Activated T-cell treated with anti-CD3 and anti-CD28 coated beads, Interleukin-2, amount 50 U/mL, for 1 hour (primary cell): ENCODE measurements at places on chromosomes 7 and 10.

- no peak for DNase-seq
These were observed 42.0 kb downstream of the ZNF783 start for GRCh38 chr7:149304006-149304405.

DNA sequence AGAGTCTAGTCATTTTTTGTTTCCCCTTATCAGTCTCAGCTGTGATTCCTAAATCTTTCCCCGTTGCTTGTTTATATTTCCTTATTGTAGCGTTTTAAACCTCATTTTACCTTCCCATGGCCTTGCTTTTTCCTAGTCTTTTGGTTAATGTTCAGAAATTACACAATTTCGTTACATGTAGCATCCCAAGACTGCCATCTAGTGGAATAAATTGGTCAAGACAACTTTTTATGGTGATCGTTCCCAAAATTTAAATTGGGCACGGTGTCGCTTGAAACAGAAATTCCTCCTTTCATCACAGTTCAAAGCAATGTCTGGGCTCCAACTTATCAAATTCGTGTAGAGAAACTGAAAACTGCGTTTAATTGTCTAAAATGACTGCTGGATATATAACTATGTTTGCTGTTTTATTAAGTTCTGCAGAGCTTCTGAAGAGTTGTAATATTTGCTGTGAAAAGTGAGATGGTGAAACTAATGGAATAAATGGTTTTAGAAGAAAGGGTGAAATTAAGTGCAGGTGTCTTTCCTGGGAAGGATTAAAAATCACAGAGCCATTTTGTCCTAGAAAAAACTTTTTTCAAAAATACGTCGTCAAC, 370.2 kb downstream of the PHF14 start:
- no peak for DNase-seq

- DNase-seq = no peak
These were observed 41.7 kb downstream of the CHCHD3 start for GRCh38 chr7:133040178-133040577.

GRCh38 chr7:128037880-128038619, 6.8 kb upstream of the LRRC4 start:
- no peak for DNase-seq

DNA sequence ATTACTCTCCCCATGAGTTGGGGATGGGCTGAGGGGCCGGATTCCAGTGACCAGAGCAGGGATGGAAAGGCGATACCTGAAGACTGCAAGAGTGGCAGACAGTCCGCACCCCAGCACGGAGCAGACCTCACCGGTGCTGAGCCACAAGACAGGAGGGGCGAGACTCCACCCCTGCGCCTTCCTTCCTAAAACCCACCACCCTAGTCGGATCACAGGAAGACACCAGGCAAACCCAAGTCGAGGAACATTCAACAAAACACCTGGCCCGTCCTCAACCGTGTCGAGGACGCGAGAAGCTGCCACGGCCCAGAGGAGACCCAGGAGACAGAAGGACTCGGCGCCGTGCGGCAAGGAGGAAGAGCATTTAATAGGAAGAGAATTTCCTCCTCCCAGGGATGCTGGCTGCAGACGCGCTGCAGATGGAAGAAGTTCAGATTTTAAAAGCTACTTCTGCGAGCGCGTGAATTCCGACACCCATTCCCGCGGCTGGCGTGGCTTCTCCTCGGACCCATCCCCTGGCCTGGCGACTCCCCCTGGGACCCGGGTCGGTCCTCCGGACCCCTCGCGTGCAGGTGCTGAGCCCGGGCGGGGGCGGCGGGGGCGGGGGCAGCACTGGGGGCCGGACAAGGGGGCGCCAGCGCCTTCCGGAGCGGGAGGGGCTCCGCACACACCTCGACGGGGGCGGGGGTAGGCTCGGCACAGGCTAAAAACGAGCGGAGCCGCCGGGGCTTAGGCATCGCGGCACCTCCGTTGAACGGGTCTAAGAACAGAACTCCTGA, 563 bp upstream of the UTF1 start:
- no peak for DNase-seq

GRCh38 chr10:87675396-87676376, 16.0 kb downstream of the PAPSS2 start:
- no peak for DNase-seq

- DNase-seq = no peak
These were observed 150.1 kb upstream of the SHH start for GRCh38 chr7:155962191-155962967.

DNA sequence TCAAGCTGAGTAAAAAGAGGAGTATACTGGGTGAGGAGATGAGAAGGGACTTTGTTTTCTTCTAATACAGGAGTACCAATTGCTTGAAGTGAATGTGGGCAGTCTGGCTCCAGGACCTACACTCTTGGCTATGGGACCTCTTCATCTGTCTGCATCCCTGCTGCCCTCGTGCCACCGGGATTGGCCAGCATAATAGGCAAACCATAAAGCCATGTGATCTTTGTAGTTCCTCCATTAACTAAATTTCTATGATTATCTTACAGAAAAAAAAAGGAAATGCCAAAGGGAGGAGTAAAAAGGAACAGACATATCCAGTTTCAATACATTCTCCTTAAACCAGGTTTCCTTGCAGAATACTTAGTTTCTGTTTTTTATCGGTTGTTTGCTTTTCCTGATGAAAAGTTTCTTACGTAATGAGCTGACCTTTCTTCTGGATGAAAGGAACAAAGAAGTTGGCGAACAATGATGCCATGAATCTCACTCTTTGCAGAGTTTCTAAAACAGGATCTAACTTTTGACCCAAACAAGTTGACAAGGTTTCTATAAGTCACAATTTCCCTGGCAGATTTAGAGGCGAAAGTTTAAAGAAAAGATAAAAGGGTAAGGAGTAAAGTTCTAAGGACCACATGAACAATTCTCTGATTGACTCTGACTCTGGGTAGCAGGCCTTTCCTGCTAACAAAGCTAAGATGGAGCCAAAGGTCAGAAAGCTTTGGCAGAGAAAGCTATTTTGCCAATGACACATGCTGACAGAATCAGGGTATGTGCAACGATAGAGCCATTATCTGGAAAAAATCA, 54.1 kb downstream of the LAMB1 start:
- DNase-seq = no peak

DNA sequence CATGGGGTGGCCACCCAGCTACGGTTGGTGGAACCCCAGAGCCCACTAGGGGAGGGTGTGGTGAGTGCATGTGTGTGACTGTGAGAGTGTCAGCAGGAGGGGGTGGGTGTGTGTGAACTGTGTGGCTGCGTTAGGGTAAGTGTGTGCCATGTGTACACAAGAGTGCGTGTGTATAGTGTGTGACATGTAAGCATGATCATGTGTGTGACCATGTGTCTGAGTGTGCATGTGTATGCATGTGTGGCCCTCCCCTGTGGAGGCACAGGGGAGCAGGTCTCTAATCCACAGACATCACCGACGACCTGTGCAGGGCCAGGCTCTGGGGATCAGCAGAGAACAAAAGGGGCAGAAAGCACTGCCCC, 3.5 kb upstream of the CFAP46 start:
- no peak for DNase-seq

- DNase-seq = peak; percentile 84
These were observed 14.0 kb downstream of the DNAJB12 start for GRCh38 chr10:72340510-72341261.

- DNase-seq = no peak
These were observed 71.6 kb downstream of the THSD7A start for GRCh38 chr7:11760372-11760771.

DNA sequence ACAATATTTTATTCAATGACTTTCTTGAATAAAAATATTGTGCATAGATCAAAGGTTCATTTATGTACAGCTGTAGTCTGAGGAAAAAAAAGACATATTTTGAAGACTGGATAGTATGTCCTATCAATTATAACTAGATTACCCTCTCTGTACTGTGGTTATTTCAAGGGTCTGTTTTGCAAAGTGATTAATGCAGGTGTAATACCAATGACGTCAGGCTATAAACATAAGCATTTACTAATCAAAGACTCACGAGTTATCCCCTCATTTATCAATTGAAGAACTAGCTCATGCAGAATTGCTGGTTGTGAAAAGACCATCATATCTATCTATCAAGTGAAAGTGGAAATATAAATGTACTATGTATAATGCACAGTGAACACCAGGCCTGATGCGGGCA, 213.6 kb upstream of the HGF start:
- no peak for DNase-seq

- no peak for DNase-seq
These were observed 46.0 kb downstream of the ZNRF2 start for GRCh38 chr7:30330134-30331111.

DNA sequence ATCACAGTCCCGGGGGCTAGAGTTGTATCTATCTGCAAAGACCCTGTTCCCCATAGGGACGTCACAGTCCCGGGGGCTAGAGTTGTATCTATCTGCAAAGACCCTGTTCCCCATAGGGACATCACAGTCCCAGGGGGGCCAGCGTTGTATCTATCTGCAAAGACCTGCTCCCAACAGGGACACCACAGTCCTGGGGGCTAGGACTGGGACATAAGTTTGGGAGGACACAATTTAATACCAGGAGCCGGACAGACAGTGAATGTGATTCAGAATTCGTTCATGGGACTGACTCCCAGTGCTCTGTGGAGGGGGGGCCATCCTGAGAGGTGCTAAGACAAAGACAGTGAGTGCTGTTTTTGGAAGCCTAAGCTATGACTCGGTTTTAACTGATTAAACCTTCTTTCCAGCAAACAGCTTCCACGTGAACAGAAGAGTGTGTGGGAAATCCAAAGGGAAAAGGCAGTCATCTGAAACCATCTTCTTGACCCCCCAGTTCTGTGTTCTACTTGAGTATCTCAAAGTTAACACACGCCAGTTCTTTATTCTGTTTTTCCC, 153.0 kb downstream of the DIP2C start:
- no peak for DNase-seq

GRCh38 chr10:124354411-124355382, 64.0 kb downstream of the OAT start:
- peak; percentile 34 for DNase-seq

DNA sequence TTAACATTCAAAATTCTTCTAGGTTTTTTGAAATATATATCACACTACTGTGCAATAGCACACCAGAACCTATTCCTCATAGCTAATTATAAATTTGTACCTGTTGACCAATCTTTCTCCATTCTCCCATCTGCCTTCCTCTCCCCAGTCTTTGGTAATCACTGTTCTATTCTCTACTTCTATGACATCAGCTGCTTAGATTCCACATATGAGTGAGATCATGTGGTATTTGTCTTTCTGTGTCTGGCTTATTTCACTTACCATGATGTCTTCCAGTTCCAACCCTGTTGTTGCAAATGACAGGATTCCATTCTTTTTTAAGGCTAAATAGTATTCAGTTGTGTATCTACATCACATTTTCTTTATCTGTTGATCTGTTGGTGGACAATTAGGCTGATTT, 54.4 kb upstream of the CCDC6 start:
- no peak for DNase-seq

GRCh38 chr10:120586471-120586872, 129.4 kb downstream of the PLPP4 start:
- no peak for DNase-seq

DNA sequence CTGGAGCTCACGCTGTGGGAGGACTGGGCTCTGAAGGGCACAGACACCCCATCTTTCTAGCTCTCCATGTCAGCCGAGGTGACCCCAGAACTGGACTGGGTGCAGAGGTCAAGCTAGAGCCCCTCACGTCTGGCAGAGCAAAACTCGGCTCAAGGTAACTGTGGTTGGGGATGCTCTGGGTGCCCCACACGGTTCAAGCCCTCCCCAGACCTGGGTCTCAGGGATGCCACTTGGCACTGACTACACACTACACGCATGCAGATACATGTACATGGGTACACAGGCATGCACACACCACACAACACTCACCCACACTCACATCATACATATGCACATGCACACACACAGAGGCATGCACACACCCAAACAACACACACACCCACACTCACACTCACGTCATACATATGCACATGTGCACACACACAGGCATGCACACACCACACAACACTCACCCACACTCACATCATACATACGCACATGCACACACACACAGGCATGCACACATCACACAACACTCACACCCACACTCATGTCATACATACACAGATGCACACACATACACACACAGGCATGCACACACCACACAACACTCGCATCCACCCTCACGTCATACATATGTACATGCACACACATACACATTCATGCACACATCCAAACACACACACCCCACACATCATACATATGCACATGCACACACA, 219.3 kb downstream of the DNAJB6 start:
- no peak for DNase-seq

- no peak for DNase-seq
These were observed 9.8 kb downstream of the SEC61G start for GRCh38 chr7:54749200-54749599.

DNA sequence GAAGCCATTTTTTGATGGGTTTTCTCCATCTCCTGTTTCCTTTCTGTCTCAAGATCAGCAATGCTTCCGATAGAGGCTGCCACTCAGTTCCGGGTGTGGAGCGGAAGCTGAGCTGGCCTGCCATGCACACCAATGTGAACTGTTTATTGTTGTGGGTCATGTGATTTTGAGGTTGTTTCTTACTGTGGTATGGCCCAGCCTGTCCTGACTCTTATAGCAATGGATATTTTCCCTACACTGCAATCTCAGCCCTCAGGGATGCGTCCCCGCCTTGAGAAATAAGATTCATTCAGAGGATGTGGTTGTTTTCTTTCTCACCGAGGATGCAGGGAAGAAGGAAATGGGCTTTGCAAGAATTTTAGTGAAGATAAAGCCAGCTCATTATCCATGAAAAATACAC, 134.7 kb downstream of the PFKFB3 start:
- no peak for DNase-seq
